ENCODE measurements at places on chromosomes 4 and X.

DNA sequence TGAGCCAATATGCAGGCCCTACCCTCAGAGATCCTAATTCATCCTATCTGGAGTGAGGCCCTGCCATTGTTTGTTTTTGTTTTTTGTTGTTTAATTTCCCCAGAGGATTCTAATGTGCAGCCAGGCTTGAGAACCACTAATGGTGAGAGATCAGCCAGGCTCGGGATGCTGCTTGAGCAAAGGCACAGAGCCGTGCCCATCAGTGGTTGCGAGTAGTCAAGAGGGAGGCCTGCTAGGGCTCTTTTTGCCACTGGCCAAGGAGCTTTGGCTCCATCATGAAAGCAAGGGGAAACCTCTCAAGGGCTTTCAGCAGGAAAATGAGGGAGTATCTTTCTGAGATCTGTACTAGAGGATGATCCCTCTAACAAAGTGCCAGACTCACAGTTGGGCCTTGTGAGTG lies 2.7 kb downstream of the TCEANC start:
- no peak for DNase-seq

DNA sequence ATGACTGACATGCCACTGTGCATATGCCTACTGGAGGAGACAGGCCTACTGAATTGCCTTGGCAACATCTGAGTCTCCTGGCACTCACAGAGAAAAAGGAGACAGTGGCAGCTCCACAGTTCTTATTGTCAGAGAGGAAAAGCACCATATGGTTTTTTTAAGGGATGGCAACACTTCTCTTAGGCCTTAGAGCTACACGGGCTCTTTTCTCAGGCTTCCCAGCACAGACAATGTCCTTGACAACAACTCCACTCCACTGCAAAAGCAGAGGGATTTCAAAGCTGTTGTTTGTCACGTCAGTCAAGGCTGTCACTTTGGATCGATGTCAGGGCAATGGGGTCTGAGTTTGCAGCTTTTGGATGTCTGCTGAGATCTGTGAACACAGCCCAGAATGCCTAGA lies 4.7 kb upstream of the CLCN4 start:
- DNase-seq: no peak

- no peak for DNase-seq
These were observed 6.9 kb downstream of the MOB1B start for GRCh38 chr4:70908993-70909556.

- peak; percentile 12 for DNase-seq
These were observed 854 bp downstream of the RNF113A start for GRCh38 chrX:119870626-119871131.

GRCh38 chrX:10048076-10048475 lies 80.9 kb downstream of the CLDN34 start:
- no peak for DNase-seq

DNA sequence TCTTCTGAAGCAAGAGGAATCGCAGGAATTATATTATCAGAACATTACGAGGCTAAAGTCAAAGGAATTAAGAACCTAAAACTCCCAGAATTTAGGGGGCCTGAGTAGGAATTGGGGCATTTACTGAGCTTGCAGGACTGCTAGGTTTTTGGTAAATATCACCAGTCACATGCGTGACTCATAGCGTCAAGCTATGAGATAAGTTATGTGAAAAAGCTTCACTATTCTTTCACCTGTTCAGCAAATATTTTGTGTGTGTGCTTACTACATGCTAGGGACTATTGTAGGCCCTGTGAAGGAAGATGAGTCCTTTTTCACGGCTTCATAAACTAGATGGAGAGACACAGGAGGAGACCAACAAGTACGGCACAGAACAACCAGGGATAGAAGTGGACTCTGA lies 52.2 kb downstream of the MAGEA10 start:
- no peak for DNase-seq

DNA sequence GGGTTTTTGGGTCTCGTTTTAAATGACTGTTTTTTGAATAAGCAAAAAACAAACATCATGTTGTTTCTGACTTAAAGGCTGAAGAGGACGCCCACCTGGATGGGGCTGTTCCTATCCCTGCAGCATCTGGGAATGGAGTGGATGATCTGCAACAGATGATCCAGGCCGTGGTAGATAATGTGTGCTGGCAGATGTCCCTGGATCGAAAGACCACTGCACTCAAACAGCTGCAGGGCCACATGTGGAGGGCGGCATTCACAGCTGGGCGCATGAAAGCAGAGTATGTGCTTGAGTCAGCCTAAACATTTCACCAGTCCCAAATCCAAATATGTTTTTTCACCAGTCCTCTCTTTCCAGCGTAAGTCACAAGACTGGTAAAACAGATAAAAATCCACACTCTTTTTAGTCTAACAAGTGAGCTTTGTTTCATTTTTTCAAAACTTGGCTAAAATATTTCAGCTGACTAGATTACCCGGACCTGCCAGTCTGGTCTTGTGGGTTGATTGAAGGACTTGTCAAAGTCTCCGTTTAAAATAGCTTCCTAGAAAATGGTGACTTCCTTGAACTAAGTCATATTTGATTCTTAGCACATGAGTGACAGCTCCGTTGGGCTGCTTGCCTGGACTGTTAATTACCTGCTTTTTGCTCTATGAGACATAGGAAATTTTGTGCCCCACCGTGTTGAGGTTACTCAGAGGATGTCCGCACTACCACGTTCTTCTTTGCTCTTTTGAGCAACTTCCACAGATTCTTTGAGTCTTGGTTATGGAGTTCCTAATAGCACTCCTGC lies 20.8 kb downstream of the ENOPH1 start:
- no peak for DNase-seq

DNA sequence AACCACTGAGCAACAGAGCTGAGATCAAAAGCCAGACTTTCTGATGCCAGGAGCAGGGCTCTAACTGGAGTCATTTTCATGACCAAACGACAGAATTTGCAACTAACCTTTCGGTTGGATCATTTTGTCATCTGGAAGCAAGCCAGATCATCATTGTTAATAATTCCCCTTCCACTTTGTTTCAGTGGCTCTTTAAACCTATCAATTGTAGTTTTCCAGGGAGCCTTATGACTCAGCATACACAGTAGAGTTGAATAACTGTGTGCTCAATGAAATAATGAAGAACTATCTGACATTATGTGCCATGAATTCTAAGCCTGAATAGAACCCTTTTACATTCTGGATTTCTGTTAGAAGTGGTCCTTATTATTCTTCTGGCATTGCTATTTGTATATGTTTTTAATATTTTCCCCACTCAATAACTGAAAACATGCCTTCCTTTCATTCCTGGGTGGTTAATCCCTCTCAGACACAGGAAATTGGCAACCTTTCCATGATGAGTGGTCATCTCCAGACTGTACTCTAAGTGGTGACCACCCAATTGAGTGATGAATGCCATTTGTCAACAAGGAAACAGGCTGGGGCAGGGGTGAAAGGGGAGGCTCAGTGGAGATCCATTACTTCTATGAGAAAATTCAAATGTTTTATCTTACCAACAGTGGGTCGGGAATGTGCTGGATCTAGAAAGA lies 431.8 kb downstream of the BCOR start:
- DNase-seq: no peak

DNA sequence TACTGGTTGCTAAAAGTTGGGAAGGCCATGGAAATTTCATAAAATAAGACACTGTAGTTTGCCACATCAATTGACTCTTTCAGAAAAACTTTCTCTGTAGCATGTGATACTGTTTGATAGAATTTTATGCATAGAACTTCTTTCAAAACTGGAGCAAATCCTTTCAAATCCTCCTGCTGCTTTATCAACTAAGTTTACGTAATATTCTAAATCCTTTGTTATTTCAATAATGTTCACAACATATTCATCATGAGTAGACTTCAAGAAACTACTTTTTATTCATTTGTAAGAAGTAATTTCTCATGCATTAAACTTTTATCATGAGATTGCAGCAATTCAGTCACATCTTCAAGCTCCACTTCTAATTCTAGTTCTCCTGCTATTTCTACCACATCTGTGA lies 199.3 kb downstream of the PCDH18 start:
- DNase-seq: no peak

DNA sequence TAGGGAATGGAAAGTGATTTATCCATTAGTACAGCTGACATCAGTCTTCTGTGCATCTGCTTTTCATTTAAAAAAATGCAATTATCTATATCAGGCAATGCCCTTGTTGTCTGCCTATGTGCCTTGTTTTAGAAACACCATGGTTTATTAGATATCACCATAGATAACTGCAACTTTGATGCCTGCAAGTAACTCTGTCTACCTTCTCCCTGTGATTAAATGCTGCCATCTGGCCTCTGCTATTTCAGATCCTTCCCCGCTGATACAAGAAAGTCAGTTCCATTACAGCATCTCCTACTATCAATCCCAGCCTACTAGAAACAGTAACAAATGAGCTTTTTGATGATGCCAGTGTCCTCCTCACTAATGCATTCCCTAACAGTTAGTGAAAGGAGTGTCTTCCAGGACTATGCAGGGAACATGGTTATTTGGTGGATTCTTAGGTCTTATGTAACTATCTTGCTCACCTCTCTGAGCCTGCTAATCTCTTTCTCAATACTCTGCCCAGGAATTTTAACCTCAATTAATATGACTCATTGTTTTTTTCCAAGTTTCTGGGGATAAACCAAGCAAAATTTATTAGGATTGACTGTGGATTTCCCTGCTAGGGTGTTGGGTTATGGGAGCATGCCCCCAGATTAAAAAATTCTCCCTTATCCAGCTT lies 444.9 kb downstream of the RAPGEF2 start:
- DNase-seq: no peak

DNA sequence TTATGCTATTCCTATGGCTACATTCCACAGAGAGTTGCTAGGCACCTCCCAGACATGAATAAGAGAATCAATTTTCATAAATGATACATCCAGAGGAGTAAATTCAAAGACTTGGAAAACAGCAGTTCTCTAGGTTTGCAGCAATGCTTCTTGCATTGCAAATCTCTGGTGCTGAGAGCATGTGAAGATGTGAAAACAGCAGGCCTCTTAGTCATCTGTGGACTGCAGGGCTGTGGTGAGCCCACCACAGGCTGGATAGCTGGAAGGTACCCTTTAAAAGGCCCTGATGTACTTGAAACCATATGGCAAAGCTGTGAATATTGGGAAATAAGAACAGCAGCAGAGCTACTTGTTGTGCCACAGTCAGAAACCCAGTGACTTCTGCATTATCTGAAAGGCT lies 2135.9 kb downstream of the ARAP2 start:
- DNase-seq: no peak

DNA sequence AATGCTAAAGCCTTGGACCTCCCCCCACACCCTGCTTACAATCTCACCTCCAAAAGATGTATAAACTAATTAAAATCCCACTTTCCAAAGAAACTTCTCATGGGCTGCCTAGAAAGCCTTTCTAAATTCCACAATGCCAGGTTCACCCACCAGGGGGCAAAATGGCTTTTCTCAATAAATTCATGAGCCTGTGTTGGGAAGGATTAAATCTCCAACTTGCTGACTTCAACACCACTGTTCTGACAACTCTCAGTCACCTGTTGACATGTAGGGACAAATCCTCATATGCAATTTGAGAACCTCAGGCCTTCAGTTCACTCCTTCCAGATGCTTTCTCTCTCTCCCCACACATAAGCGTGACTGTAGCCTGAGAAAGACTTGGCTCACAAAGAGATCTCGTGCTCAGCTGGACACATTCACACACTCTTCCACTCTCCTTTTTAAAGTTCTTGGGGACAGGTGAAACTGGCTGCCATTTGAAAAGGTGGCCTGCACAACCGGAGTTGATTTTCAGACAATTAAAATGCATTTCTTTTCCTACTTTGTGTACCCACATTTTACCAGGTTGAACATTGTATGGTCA lies 88.6 kb upstream of the PRPS2 start:
- DNase-seq: no peak

DNA sequence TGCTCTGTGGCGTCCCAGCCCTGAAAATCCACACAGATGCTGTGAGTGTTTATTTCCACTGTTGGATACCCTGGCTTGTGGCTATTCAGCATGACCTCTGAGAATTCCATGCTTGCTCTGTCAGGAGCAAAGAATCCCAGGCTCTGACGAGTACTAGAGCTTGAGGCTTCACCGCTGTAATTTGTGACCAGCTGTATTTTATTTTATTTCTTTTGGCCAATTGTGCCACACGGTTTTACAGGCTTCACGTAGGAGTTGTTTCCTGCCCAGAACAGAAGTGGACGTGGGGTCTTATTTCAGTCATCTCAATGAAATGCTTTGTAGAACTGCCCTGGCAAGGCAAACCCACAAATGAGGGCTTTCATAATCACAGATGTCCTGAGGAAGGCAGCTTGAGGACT lies 69.4 kb upstream of the CLDN34 start:
- no peak for DNase-seq

DNA sequence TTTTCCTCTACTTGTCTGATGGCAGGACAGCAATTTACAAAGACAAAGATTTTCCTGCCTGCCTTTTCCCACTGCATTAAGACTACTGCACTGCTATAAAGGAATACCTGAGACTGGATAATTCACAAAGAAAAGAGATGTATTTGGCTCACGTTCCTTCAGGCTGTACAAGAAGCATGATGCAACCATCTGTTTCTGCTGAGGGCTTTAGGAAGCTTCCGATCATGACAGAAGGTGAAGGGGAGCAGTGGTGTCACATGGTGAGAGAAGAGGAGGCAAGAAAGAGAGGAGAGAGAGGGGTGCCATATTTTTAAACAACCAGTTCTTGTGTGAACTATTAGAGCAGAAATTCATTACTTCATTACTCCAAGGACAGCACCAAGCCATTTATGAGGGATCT lies 617.1 kb upstream of the HTR2C start:
- DNase-seq: no peak

DNA sequence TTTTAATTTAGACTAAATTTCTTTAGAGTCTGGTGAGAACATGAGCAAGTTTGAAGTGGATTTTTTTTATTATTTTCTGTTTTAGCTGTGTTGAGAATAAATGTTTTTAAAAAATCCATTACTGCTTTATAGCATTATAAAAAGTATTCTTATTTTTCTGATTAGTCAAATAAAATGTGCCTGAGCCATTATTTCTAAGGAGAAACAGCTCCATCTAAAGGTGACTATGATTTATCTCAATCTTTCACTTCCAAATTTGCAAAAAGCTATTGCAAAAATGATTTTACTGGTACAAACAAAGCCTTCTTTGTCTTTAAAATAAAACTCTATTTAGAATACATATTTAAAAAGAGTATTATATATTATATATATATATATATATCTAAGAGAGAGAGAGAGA lies 959.2 kb downstream of the FAM133A start:
- no peak for DNase-seq

DNA sequence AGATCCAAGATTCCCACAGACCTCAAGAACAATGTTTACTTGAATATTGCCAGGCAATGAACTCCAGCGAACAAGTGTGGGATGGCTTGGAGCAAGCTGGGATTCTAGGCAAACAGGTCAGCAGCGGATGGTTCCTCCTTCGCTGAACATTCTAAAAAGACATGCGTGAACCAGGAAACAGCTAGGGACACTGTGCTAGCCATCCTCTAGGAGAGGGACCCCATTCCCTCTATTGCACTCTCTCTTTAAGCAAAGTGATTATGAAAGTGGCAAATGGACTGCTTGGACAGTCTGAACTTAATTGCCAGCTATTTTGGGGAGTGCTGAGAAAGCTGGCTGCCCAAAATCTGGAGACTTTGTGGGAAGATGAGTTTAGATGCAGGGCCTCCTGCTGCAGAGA lies 29.9 kb upstream of the TEC start:
- DNase-seq: no peak

- no peak for DNase-seq
These were observed 889.7 kb downstream of the PDHA2 start for GRCh38 chr4:96729641-96730040.

- no peak for DNase-seq
These were observed 113.0 kb upstream of the PRDX4 start for GRCh38 chrX:23554304-23554703.

GRCh38 chrX:140040386-140040785 lies 75.1 kb upstream of the CXorf66 start:
- DNase-seq: no peak
